ENCODE measurements at places on chromosomes 2 and 18. TPM values are rescaled to one million over a fixed set of nuclear protein-coding genes. Genes with fewer than 3 reads are reported as not detected.

DNA sequence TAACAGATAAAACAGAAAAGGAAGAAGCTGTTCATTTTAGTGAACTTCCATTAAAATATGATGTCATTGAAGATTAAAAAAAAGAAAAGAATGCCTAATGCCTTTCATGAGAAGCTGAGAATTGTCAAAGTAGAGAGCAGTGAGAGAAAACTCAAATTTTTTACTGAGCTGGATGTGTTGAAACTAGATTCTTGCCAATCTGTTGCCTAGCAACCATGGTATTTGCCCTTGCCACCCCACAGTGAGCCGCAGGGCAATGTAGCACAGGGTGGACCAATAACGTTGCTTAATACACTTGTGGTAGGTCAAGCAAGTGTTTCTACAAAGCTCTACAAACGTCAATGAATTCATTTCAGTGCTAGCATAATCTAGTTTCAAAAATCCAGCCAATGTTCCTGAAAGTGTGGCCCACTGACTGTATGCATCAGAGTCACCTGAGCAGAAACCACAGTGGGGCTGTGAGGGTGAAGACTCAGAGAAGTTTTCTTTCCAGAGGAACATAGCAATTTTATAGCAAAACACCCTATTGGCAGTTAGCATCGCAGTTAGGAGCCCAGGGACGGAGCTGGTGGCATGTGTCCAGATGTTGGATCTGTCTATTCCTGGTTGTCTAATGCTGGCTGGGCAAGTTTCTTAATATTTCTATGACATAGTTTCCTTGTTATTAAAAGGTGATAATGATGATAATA lies 132.2 kb downstream of the DOCK10 start:
- no peak overlapping the region for H3K27ac ChIP-seq
- H3K36me3 ChIP-seq: peaks cover 58% of the 10 kb centered on the region
- peaks cover 52% of the 10 kb centered on the region for H3K4me1 ChIP-seq
- no peak overlapping the region for H3K4me3 ChIP-seq
- no peak for DNase-seq

DNA sequence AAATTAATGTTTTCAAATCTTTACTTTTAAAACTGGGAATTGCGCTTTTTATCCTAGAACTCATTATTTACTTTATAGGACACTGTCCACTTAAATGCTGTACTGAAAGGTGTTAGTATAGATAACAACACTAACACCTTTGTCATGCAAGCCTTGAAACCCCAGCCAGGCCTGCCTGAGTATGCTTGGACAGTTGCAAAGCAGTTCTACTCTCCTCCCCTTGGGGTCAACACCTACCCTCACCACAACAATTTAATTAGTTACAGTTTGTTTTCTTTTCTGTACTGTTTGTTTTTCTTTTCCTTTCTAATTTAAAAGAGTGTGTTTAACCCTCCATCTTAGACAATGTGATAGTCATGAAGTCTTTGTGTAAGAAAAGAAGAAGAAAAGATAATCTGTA lies 18.9 kb upstream of the FAM98A start:
- no peak for DNase-seq
- no peak overlapping the region for H3K4me3 ChIP-seq
- H3K27me3 ChIP-seq: no peaks in the 10 kb centered on the region

GRCh38 chr2:205539603-205540002 lies 142.7 kb upstream of the NRP2 start:
- no peak overlapping the region for H3K4me3 ChIP-seq

- peak; percentile 31 for DNase-seq
- H3K27me3 ChIP-seq: peaks cover 3% of the 10 kb centered on the region
- H3K4me1 ChIP-seq: no peaks in the 10 kb centered on the region
- H3K36me3 ChIP-seq: no peaks in the 10 kb centered on the region
- no peak overlapping the region for H3K4me3 ChIP-seq
Measured at GRCh38 chr2:227862227-227862740, 9.1 kb upstream of the DAW1 start.

DNA sequence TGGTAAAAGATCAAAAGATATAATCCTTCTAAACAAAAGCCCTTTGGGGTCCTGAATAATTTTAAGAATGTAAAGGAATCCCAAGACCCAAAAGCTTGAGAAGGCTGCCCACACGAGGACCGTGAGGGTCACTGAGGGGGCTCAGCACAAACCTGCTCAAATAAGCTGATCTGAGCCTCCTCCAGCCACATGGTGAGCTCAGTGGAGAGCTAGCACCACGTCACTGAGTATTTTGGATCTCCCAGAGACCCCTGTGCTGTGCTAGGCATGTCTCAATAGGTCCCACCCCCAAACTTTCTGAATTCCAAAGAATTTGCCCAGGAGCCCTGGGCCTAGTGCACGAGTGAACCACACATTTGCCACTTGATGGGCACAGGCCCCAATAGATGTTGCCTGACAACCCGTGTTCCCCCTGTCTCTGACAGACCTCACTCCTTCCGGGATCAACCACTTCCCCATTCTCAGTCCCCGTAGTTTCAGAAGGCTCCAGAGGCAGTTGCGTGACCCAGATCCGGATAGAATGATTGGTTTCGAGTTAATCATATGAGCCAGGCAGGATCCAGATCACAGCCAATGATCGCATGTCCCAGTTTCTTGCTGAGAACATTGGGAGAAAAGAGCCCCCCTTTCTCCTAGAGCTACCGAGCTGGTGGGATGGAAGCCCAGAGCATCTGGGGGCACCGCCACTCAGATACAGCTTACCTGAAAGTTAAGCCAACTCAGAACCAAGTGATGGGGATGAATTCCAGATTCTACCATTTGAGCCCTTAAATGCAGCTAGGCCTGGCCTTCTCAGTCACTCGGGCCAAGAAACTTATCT lies 203.8 kb downstream of the TNS1 start:
- H3K27me3 ChIP-seq: no peaks in the 10 kb centered on the region
- DNase-seq: no peak
- no peaks in the 10 kb centered on the region for H3K36me3 ChIP-seq
- H3K27ac ChIP-seq: no peak overlapping the region
- peaks cover 7% of the 10 kb centered on the region for H3K4me1 ChIP-seq

DNA sequence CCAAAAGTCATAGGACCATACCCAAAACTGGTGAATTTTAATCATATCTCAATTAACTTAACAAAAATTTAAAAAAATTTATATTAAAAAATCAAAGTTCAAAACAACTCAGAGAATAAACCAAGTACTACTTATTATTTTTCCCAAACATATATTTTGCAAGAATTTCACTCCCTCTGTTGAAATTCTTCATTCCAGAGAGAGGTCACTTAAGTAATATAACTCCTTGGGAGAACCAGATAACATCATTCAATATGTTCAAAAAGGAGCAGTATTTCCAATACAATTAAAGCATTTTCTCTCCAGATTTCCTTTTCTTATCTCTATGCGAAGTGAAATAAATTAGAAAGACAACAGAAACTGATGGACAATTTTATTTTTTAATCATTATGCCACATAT lies 165.9 kb upstream of the RND3 start:
- H3K4me1 ChIP-seq: no peaks in the 10 kb centered on the region
- no peak overlapping the region for H3K27ac ChIP-seq
- no peaks in the 10 kb centered on the region for H3K27me3 ChIP-seq
- H3K4me3 ChIP-seq: no peak overlapping the region
- H3K36me3 ChIP-seq: no peaks in the 10 kb centered on the region

DNA sequence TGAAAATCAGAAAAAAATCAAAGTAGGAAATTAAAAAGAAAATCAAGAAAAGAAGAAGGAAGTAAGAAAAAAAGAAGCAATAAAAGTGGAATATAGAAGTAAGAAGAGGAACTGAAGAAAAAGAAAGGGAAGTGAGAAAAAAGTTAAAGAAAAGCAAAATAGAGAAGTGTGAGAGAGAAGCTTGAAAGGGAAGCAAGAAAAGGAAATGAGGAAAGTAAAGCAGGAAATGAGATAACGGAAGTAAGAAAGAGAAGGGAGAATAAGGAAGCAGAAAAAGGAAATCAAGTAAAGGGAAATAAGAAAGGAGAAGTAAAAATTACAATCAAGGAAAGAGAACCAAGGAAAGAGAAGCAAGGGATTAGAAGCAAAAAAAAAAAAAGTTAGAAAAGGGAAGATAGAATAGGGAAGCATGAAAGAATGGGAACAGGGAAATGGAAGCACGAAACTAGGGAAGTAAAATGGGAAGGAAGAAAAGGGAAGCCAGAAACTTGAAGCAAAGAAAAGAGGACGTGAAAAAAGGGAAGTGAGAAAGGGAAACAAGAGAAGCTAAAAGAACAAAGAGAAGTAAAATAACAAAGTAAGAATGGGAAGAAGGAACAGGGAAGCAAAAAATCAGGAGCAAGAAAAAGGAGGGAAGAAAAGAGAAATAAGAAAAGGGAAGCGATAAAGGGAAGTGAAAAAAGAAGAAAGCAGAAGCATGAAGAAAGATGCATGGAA lies 243.3 kb upstream of the NCKAP5 start:
- no peaks in the 10 kb centered on the region for H3K36me3 ChIP-seq
- H3K27ac ChIP-seq: no peak overlapping the region

GRCh38 chr2:234169674-234170073 lies 119.2 kb downstream of the SPP2 start:
- H3K4me1 ChIP-seq: peaks cover 12% of the 10 kb centered on the region
- DNase-seq: no peak
- no peak overlapping the region for H3K27ac ChIP-seq
- no peaks in the 10 kb centered on the region for H3K36me3 ChIP-seq
- H3K27me3 ChIP-seq: peaks cover 2% of the 10 kb centered on the region

GRCh38 chr2:14746133-14746532 lies 113.6 kb downstream of the LRATD1 start:
- no peaks in the 10 kb centered on the region for H3K36me3 ChIP-seq
- H3K4me1 ChIP-seq: no peaks in the 10 kb centered on the region
- H3K27me3 ChIP-seq: no peaks in the 10 kb centered on the region
- no peak overlapping the region for H3K4me3 ChIP-seq
- no peak overlapping the region for H3K27ac ChIP-seq

GRCh38 chr2:6946722-6947121 lies 29.5 kb downstream of the RNF144A start:
- H3K27ac ChIP-seq: no peak overlapping the region
- H3K27me3 ChIP-seq: no peaks in the 10 kb centered on the region
- peaks cover 56% of the 10 kb centered on the region for H3K36me3 ChIP-seq
- peaks cover 45% of the 10 kb centered on the region for H3K4me1 ChIP-seq

GRCh38 chr2:218893349-218894150 lies 12.9 kb downstream of the WNT10A start:
- peak overlapping the region; percentile 47 for H3K4me3 ChIP-seq
- no peak for DNase-seq
- peak overlapping the region; percentile 83 for H3K27ac ChIP-seq
- peaks cover 46% of the 10 kb centered on the region for H3K27me3 ChIP-seq

DNA sequence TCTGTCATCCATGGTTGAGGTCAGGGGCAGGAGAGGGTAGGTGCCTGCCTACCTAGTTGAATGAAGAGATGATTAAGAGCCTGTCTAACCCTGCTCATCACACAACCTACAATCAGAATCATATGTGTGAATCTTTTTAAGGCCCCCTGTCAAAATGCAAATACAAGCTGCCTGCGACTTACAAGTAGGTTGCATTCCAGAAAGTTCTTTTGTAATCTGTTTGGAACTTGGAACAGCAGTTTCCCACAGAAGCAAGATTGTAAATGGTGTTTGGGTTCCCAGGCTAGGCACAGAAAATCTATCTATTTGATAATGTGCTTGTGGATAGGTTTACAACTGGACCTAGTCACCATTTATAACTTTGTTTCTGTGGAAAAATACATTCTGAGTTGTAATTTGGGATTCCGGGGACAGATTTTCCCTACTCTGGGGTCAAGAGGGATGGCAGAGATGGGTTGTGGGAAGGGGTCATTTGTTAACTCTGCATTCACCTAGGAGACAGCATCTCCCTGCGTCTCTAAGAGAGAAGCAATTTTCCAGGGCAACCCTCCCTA lies 4.4 kb downstream of the LIPG start:
- H3K4me1 ChIP-seq: peaks cover 23% of the 10 kb centered on the region
- H3K27ac ChIP-seq: no peak overlapping the region
- H3K4me3 ChIP-seq: no peak overlapping the region
- peaks cover 49% of the 10 kb centered on the region for H3K27me3 ChIP-seq
- DNase-seq: no peak
- no peaks in the 10 kb centered on the region for H3K36me3 ChIP-seq

- no peak overlapping the region for H3K27ac ChIP-seq
- peaks cover 26% of the 10 kb centered on the region for H3K36me3 ChIP-seq
- peaks cover 36% of the 10 kb centered on the region for H3K4me1 ChIP-seq
- no peak for DNase-seq
- no peak overlapping the region for H3K4me3 ChIP-seq
Measured at GRCh38 chr2:61460163-61460562, 10.7 kb downstream of the USP34 start.

DNA sequence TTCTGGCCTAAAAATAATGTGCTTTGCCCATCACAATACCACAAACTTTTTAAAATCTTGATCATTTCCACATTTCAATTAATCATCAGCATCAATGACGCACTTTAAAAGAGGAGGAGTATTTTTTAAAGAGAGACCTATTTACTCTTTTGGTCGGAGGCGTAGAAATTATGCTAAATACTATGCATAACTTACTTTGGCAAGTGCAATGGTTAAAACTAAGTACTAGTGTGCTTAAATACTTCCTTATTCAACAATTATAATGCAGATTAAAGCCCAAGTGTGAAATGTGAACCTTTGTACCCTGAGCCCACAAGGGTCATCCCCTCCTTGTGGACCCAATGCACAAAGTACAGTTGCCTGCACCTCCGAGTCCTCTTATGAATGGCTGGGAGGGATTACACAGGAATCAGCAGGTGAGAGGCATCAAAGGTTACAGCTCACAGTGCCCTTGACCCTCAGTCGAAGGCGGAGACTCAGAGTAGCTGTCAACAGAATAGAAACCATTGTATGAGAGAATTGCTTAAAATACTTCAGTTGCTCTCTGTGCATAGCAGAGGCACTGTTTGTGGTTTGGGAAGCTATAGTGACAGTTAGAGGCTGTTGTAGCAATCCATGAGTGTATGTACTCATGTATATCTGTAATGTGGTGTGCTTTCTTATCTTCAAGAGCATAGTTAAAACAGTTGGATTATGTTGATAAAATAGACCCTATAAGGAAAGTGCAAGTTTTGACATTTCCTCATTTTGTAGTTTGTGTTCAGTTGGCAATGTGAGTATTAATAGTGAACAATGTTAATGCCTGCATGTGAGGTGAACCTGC lies 151.7 kb upstream of the ITGA4 start:
- no peaks in the 10 kb centered on the region for H3K27me3 ChIP-seq
- peak; percentile 79 for DNase-seq
- peaks cover 80% of the 10 kb centered on the region for H3K4me1 ChIP-seq
- peaks cover 6% of the 10 kb centered on the region for H3K36me3 ChIP-seq

The TRABD2A gene
- total RNA-seq: 70.2 TPM

The LAMA1 gene
- total RNA-seq: not detected

The STPG4 gene
- total RNA-seq: 0.64 TPM

The NPAS2 gene
- total RNA-seq: 6.1 TPM

The CRYBA2 gene
- not detected for total RNA-seq

The ASNSD1 gene
- 40.3 TPM for total RNA-seq

The NAGK gene
- 81.1 TPM for total RNA-seq
